ENCODE measurements at places on chromosomes 16 and 17.

- H3K36me3 ChIP-seq = no peaks in the 10 kb centered on the region
- DNase-seq = no peak
- no peaks in the 10 kb centered on the region for H3K27me3 ChIP-seq
- no peak overlapping the region for H3K27ac ChIP-seq
Observed at GRCh38 chr17:29303386-29303785, 9.4 kb upstream of the NUFIP2 start.

- H3K27ac ChIP-seq = no peak overlapping the region
- H3K4me3 ChIP-seq = peak overlapping the region; percentile 48
- peaks cover 68% of the 10 kb centered on the region for H3K4me1 ChIP-seq
- H3K27me3 ChIP-seq = no peaks in the 10 kb centered on the region
Observed at GRCh38 chr16:14310519-14310991, 239.4 kb downstream of the MRTFB start.

- H3K27ac ChIP-seq = no peak overlapping the region
- H3K27me3 ChIP-seq = no peaks in the 10 kb centered on the region
- no peak for DNase-seq
Observed at GRCh38 chr16:65660390-65660789, 538.5 kb upstream of the CDH11 start.

- H3K27ac ChIP-seq = no peak overlapping the region
- no peak for DNase-seq
- no peaks in the 10 kb centered on the region for H3K27me3 ChIP-seq
- peaks cover 12% of the 10 kb centered on the region for H3K36me3 ChIP-seq
Observed at GRCh38 chr17:80279895-80280294, 19.2 kb downstream of the RNF213 start.

DNA sequence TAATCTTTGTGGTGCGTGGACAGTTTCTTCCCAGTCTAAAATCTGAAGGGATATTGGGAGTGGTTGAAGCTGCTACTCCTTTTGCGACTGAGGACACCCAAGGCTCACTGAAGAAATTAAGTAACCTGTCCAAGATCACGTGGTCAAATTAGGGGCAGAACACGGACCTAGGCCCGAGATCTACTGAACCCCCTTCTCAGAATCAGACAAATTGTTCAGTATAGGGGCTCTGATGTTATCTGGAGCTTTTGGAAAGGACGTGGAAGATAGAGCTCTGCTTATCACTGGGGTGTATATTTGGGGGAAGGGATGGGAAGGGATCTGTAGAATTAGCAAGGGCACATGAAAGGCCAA, 857 bp downstream of the TANGO6 start:
- no peaks in the 10 kb centered on the region for H3K36me3 ChIP-seq
- no peak for DNase-seq
- H3K4me1 ChIP-seq = no peaks in the 10 kb centered on the region
- H3K4me3 ChIP-seq = peak overlapping the region; percentile 83

DNA sequence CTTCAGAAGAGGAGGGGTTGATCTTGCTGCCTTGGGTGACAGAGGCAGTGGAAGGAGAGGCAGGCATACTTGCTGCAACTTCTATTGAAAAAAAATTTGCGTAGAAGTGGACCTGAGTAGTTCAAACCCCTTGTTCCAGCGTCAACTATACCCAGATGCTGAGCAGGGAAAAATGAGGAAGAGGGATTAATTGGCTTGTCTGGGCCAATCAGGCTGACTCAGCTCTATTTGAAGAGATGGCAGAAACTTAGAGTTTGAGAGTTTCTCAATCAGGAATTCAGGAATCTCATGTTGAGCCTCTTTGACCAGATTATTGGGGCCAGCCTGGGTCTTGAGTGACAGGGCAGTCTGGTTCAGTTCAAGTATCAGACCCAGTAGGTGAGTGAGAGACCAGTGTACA, 17.6 kb downstream of the CASC3 start:
- DNase-seq = no peak
- peaks cover 27% of the 10 kb centered on the region for H3K36me3 ChIP-seq
- H3K4me3 ChIP-seq = no peak overlapping the region

All from thoracic aorta (tissue), 2 donors.